Ammon's horn (tissue), 1 donor: ENCODE measurements at places on chromosomes 6 and 20.

DNA sequence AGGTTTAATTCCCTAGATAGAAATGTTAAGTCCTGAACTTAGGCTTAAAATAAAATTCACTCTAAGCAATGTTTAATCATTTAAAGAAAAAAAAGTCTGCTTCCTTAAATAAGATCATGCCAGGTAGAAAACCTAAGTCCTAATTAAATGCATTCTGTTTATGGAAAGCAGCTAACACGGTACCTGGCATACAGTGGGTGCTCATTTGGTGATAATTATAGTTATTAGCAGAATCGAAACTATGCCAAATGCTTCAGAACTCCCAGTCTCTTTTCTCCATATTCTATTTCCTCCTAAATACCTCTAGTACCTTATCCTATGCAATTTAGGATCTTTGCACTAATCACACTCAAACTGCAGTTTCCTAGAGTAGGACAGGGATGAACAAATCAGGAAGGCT, 331.8 kb downstream of the EPHA7 start:
- DNase-seq = no peak

- no peak for DNase-seq
Measured at GRCh38 chr6:167475947-167476346, 151.1 kb downstream of the TTLL2 start.

- peak; percentile 85 for DNase-seq
Measured at GRCh38 chr6:149863698-149864577, at the start of gene LRP11. Gene LRP11 (minus strand): TSS chr6:149864359. CDS start chr6:149864020, 339 bp downstream.

DNA sequence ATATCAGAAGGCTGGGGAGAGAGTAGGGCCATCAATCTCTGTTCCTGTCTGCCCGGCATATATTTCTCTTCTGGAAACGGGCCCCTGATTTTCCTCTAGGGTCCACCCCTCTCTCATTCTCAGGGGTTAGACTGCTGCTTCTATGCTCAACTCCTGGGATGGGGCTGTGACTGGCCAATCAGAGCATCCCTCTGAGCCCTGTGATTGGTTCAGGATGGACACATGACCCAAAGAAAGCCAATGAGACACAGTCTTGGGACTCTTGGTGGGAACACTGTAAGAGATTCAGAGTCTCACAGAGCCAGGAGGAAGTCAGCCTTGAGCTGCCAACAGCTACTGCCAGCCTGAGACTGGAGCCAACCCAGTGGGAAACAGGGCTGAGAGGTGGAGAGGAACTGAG, 31.0 kb upstream of the KCNB1 start:
- no peak for DNase-seq

GRCh38 chr6:18506382-18507017, 119.3 kb downstream of the RNF144B start:
- DNase-seq = no peak

DNA sequence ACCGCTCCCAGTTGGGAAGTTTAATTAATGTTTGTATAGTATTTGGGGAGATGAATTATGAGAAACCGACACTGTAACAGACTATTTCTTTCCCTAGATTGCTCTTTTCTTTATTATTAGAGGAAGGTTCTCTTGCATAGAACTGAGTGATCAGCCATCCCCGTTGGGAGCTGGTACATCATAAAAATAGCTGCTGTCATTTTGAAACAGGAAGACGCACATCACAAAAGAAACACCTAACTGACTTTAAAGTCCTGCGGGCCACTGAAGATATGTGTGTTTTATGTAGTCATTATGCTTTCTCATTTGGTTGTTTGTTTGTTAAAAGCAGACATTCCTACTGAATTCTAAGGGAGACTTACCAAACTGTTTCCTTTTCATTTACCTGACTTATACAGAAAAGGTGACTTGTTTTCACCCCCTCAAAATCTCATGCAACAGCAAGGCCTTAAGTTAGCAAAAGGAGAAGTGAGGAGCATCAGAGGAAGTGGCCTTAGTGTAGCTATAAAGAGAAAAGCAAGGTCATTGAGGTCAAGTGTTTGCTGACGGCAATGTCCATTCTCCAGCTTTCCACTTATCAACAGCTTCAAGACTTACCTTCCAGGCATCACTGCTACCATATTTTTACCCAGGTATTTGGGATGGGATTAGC, 91.0 kb downstream of the PKHD1 start:
- no peak for DNase-seq

DNA sequence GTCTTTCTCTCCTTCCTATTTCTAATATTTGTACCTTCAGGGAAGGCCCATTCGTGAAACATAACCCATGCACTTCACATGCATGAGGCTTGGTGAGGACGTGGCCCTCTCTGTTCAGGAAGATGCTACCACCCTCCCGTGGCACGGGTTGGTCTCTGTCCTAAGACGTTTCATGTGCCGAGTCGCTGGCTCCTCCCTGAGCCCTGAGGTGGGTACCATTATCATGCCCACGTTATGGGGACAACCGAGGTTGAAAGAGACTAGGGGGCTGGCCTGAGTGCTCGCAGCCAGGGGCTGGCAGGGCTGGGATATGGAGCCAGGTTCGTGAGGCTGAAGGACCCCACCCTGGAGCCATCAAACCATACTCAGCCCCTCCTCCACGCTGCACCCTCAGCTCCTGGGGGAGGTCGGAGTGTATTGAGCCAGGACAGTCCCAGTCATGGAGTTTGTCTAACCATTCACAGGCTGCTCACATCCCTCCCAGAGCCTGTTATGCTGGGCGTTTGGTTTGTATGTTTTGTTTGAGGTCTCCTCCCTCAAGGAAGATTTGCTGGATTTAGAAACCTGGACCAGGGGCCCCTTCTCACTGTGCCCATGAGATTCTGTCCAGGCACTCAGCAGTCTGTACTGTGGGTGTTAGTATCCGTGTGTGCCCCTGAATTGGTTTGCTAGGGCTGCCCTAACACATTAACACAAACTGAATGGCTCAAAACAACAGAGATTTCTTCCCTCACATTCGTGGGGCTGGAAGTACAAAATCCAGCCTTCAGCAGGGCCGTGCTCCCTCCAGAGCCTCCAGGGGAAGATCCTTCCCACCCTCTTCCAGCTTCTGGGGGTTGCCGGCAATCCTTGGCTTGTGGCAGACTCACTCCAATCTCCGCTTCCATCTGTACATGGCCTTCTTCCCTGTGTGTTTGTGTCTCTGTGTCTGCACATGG, 88.3 kb downstream of the ANKRD60 start:
- no peak for DNase-seq

DNA sequence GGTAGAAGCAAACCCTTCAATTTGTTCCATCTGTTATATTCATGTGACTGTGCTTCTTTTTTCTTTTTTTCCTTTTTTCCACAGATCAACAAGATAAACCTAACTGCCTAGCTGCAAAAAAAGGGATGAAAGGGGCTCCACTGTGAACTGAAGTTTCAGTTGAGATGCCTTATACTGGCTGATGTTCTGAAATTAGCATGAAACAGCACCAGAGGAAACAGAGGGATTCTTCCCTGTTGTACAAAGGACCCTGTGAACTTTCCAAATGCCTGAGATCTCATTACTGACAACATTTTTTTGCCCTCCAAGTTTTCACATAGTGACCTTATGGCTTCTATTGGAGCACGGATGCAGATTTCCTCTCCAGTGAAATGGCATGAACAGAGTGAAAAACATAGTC, 302.7 kb upstream of the TFAP2D start:
- DNase-seq = no peak

DNA sequence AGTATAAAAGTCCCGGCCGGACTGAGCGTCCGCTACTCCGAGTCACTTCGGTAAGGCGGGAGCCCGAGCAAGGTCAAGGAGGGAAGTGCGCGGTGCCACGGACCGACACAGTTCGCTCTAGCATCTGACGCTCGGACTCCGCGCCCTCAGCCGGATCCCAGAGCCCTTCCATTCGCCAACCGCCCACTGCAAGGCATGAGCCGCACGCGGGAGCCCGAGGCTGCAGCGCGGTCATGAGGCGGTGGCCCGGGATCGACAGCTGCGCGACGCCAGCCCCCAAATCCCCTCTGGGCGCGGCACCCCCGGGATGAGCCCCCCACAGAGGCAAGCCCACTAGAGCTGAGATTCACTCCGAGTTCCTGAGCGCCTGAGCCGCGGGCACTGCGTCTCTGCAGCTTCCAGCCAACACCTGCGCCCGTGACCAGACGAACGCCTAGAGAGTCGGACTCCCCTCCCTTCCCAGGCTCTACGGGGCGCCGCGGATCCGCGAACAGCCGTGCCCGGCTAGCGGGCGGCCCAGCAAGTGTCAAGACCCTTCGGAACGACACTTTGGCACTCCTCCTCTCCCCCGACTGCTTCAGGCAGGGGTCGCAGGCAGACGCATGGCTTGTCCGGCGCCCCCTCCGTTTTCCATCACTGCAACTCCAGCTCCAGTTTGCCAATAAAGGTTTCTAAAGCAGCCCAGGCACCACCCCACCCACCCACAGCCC, 725 bp upstream of the ISM1 start:
- DNase-seq = peak; percentile 5

DNA sequence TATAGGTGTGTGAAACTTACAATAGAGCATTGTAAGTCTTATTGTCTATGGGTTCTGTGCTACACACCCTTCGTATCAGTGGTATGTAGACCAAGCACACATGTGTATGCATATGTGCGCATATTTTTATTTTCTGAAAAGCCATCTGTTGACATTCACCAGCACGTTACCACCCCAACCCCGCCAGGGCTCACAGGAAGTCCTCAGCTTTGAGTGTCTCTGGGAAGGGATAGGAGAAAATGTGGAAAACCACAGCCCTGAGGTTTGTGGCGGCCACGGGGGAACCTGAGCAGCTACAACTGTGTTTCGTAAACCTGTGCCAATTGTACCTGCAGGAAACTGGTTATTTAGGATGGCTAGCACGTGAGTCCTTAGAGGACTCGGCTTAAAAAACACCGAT, 123.3 kb upstream of the PHACTR3 start:
- no peak for DNase-seq

DNA sequence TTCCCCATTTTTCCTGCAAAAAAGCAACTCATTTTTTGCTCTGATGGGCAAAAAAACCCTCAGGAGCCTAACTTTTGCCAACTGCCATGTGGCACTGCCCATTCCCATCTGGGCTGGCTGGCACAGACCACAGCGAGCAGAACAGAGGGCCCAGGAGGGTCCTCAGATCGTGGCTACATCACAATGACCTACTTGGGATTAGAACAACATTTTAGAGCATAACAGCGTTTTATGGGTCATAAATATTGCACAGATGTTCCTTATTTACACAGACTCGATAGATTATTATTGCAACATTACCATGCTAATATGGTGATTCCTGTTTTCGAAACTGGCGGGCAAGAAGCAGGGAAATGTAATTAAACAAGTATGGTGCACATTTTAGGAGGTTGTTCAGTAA, 28.0 kb downstream of the PTPRT start:
- DNase-seq = no peak

DNA sequence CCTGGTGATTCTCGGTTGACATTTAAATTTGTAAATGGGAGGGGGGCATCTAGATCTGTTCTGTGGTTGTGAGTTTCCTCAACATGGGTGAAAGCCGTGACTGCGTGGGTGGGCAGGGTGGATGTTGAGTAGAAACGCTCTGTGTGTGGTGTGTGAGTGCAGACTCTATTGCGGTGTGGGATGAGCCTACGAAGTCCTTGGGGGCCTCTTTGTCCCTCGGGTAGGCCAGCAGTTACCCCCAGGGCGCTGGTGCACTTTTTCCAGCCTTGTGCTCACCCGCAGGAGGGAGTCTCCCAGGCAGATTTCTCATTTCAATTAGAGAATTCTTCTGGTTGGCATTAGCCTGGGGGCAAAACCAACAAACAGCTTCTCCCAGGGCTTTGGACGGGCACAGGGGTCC, 10.6 kb downstream of the TOX2 start:
- no peak for DNase-seq

DNA sequence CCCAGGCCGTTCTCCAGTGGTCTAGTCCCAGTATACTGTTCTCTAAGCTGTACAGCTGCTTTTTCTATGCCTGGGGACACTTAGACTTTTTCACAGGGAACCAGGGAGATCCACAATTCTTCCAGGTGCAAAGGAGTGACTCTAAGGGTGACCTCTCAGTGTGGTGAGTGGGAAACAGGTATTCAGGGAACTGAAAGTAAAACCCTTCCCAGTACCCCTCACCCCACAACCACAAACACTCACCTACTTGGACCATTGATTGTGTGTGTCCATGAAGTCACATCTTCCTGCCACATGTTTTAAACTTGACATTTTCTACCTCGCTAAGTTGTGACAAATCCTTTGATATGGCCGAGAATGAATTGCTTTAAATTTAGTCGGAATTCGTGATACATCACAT, 183.6 kb downstream of the CLIC5 start:
- no peak for DNase-seq

GRCh38 chr6:11535801-11536230, 1.7 kb upstream of the TMEM170B start:
- DNase-seq = no peak

GRCh38 chr6:24909241-24910216, 26.2 kb downstream of the RIPOR2 start:
- DNase-seq = no peak

GRCh38 chr6:47157063-47157462, 114.9 kb upstream of the ADGRF1 start:
- no peak for DNase-seq

DNA sequence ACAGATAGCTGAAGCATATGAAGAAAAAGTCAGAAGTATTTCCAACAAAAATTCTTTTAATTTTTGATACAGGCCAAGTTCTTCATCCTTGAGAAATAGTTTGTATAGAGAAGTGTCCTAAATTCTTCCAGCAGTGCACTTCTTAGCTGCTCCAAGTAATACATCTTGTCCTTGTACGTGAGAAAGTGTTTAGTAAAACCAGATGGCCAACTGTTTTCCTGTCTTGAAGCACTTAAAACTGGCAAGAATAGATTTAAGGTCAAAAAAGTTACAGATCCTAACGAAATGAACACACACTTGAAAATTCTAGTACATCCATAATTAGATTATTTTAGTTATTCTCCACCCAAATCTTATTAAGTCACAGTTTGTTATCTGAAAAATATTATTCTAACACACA, 52.2 kb upstream of the HSF2 start:
- no peak for DNase-seq

- DNase-seq = no peak
Measured at GRCh38 chr6:28615955-28616747, 90.5 kb downstream of the GPX5 start.

GRCh38 chr20:34948030-34948429, 7.6 kb downstream of the GSS start:
- DNase-seq = no peak

DNA sequence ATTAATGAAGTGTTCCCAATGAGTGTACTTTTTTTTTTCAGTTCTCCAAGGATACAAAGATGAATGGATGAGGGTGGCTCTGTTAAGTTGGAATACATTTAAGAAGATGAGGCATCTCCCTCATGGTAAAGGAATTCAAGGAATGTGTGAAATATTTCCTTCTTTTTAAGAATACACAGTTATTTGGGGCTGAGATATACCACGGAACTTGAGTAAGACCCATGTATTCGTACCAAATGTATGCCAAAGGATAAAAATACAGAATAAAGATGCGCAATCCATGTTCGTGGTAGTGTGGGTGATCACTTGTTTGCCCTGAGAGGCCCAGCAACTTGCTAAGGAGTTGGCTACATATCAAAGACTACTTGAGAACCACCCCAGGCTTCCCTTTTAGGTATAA, 164.2 kb upstream of the TCF21 start:
- no peak for DNase-seq
